ENCODE measurements at places on chromosomes 1 and 21.
A peak's percentile ranks its signal among the peaks of the same experiment; 100 is the strongest.

DNA sequence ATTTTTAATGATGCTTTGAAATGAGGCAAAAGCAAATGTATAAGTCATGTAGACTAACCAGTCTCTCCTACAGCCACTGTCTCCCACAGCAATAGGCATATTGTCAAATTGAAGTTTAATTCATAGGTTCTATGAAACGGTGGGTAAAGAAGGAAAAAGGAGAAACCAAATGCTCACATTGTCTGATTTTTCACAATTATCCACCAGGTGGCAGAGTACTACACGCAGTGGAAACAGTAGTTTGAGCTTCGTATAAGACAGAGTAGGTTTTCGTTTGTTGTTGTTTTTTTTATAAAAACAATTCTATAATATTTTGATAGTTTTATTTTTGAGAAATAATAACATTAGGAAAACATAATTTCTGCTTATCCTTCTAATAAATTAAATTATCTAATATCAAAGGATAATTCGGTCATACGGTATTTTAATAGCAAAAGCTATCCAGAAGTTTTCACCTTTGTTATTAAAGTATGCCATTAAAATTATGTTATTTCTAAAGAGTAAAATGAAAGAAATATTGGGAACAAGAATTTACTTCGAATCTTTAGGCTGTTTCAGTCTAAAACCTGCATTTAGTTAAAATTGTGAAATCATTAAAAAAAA, 39.1 kb downstream of the TYW3 start:
- DNase-seq = no peak

DNA sequence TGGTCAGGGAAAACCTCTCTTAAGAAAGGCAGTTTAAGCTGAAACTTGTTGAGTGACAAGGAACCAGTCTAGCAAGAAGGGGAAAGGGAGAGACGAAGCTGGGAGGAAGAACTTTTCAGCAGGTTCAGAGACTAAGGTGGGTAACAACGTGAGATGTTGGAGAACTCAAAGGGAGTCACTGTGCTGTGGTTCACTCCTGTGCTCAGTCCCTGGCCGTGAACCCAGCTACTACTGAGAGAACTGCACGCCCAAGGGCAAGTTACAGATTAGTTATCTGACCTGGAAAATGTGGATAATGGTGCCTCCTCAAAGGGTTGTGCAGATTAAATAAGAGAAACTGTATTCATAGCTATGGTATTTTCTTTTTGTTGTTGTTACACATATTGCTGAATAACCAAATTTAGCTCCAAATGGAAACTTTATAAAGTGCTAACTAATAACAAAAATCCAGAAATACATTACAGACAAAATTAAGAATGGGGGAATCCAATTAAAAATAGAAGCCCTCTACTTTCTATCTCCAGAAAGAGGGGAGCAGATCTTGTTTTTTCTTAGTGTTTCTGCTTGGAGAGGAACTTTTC, 2.9 kb downstream of the ZBTB40 start:
- DNase-seq = no peak

GRCh38 chr1:211326528-211327345, at the start of gene TRAF5:
TRAF5 (plus strand) TSS chr1:211326833; CDS start chr1:211353240, 26,407 bp downstream.
- DNase-seq = peak; percentile 63

DNA sequence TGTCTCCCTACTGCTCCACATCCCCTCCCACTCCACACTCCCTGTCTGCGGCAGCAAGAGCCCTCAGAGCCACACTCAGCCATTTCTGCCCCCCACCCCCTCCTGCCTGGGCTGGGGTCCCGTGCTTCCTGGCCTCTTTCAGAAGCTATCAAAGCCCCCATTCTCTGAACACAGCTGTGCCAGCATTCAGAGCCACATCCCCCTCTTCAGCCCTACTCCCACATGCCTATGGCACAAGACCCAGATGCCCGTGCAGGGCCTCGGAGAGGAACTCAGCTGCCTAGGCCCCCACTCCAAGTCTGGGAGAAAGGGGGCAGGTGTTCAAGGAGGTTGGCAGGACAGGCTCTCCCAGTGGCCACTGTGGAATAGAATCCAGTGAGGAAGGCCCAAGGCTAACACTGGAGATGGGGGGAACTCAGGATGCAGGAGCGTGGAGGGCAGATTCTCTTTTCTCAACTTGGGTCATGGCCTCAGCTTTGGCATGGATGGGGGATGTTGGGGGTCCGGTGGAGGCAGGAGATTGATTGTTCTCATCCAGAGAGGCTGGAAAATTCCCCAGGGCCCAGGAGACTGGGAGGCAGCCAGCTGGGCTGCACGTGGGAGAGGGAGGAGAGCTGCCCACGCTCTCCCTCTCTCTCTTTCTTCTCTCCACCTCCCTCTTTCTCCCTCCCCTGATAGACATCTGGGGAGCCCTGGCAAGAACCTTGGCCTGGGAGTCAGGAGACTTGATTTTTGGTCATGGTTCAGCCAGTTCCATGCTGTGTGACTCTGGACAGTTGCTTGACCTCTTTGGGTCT, 3.5 kb upstream of the BCAN start:
- DNase-seq = no peak

DNA sequence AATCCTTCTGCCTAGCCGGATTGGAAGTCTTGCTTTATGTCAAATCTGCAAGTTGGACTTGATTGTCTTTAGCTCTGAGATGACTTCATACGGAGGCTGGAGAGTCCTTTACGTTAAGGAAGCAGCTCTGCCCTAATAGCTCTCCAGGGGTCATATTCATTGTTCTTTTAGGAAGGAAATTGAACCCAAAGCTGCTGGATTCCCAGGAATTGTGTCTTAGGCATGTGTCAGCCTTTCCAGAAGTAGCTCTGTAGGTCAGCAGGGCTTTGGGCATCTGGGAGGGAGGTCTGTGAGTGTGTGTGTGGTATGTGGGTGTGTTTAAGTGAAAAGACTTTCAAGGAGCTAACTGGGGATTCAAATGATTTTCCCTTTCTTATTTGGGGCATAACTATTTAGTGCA, 82.4 kb downstream of the ABCA4 start:
- no peak for DNase-seq

DNA sequence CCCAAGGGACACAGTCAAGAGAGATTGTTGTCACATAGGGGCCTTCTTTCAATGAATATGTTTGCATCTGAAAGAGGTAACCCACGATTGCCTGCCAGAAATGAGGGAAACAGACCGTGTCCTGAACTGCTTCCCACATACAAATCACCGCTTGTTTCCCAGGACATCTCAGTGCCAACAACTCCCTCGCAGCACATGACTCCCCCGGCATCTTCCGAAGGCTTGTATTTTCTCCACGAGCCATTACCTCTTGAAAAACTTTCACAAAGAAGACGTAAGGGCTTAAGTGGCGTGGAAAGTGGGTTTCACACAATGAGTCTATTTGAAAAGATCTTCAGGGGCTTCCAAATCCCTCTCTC, 31.6 kb upstream of the PDE9A start:
- no peak for DNase-seq

GRCh38 chr1:41455479-41456332, 28.8 kb downstream of the EDN2 start:
- DNase-seq = no peak

GRCh38 chr1:229408458-229409037, 25.3 kb downstream of the ACTA1 start:
- DNase-seq = no peak

DNA sequence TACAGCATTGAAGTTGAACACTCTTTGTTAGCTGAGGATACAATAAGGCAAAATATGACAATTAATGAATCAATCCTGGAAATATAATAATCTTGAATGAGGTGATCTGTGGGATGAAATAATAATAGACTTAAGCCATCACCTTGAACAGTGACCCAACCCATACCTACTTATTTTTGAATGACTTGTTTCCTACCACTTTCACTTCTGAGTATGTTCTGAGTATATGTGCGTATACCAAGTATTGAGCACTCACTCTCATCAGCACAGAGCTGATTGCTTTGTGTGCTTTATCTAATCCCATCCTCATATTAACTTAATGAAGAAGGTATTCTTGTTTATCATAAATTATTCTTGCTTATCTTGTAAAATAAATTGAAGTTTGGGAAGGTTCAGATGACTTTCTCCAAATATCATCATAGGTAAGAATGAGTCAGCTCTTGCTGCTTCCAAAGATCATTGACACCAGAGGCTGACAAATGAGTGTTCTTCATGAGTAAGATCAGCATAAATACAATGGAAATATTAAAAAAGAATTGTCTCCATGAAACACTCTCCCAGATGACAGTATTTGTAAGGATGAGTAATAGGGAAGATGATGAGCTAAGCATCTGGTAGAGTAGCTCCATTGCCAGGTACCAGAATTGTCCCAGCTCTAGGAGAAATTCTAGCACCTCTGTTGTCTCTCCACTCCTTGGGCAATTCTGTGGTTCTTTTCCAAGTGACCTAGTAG, 198.1 kb upstream of the KIAA0040 start:
- no peak for DNase-seq

- no peak for DNase-seq
Observed at GRCh38 chr1:204792354-204792692, 78.3 kb upstream of the NFASC start.

DNA sequence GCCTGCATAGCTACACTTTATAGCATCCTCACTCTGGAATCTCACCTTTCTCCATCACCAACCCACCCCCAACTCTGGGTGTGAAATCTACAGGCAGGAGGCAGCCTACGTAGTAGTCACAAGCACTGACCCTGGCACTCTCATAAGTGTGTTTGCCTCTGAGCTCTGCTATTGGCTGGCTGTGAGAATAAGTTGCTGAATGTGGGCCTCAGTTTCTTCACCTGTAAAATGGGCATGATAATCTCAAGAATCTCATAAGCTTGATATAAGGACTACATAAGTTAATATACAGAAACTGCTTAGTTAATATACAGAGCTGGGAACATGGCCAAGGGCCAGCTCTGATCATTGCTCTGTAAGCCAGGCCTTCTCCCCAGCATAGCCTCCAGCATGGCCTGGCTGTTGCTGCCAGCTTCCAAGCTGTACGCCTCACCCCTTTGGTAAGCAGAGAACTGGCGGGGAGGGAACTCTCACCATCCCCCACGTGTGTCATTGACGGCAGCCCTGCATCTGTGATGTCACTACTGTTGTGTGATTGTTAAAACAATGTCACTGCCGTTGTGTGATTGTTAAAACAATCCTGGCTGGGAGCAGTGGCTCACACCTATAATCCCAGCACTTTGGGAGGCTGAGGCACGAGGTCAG, 53.3 kb downstream of the SYF2 start:
- no peak for DNase-seq

DNA sequence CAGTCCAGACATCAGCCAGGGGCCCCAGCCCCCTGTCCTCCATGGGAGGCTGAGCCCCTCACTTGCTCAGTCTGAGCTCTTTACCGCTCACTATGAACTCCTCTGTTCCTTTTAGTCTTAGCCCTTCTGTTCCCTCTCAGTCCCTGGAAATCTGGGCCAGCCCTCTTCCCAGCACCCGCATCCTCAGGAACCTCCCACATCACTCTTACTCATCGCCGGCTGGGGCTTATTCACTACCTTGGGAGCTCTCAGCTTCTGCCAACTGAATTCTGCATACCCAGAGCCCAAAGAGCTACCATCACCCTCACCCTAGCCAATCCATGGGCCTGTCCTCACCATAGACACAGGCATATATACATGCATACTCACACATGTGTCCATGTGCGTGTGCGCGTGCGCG, 11.5 kb downstream of the KNCN start:
- DNase-seq = no peak

- DNase-seq = no peak
Observed at GRCh38 chr1:83500987-83501591, 497.8 kb downstream of the TTLL7 start.

- no peak for DNase-seq
Observed at GRCh38 chr21:38982096-38982495, 176.4 kb downstream of the ETS2 start.

DNA sequence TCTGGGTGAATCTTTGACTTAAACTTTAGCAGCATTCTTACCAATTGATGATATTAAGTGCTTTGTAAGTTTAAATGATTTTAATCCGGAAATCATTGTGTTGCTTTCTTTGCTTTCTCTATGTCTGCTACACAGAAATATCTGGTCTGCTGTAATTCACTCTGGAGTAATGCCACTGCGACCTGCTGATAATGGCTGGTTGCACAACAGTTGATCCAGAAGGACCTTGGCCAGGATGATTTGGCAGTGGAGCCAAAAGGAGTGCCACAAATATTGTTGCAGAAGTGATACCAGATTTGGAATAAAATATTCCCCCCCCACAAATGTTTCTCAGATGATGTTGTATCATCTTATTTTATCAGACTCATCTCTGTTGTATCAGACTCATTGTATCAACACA, 2063.9 kb downstream of the MRPL39 start:
- no peak for DNase-seq

DNA sequence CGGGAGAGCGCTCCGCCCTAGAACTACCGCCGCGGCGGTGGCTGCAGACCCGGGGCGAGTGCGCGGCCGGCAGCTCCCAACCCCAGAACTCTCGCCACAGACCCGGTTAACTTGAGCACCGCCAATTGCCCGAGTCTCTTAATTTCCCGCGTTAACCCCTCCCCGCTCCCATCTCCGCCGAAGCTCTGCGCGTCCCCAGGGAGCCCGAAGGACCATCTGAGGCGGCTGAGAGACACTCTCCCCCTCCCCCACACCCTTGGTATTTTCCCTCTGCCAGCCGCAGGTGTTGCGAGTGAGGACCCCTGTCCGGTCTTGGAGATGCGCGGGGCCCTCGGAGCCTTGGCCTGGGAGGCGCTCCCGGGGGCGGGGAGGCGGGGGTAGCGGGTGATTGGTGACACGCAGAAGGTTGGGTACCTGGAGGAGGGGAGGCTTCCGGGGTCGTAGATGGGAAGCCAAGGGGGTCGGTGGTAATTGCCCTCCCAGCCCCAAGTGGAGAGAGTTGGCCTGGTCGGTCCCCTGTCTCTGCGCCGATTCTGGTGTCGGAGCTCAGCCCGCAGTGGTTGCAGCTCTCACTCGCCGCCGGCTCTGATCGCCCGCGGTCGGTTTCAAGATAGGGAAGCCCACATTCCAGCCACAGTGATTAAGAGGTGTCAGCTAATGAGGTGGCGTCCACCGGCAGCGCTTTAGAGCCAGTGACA, 858 bp upstream of the SUSD4 start:
- no peak for DNase-seq

Measured in CD8-positive, alpha-beta memory T cell (primary cell).